ENCODE measurements at places on chromosomes 1 and 21.

DNA sequence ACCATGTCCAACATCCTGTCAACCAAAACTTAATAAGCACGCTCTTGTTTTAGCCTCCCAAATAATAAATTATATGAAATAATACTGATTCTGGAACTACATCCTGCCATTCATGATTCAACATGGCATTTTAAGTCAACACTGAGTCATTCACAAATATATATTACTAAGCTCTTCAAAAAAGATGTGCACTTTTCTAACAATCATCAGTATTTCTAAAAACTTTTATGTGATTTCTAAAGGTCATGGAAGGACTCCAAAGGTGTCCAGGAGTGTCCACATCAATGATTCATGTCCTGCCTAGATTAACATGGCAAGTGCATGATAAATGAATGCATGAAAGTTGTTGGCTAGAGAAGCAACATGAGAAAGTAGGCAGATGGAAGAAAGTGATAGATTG, 51.6 kb downstream of the NEGR1 start:
- no peak for DNase-seq

GRCh38 chr1:50488356-50488755, 65.1 kb upstream of the DMRTA2 start:
- no peak for DNase-seq

DNA sequence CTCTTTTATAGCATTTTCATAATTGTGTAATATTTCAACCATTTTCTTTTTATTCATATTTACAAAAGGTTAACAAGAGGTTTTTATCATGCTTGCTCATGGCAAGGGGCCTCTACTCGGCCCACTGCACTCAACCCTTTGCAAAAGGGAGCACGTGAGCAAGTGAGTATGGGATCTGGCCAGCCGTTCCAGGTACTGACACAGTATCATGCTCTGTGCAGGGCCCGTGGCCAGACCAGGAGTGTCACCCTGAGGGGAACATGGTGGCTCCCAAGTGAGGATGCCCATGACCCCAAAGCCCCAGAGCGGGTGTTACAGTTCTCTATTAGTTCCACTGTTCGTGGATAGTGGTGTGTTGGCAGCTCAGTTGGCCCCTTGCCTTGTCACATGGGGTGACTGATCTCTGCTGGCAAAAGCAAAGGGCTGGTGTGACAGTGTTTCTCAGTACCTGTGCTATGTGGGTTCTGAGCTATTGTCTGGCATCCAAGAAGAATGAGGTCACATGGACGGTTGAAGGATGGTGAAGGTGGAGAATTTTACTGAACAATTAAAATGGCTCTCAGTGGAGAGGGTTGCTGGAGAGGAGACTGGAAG, 777.2 kb upstream of the ADAMTS5 start:
- DNase-seq: no peak

GRCh38 chr1:232786845-232787455, 18.3 kb upstream of the MAP10 start:
- no peak for DNase-seq

GRCh38 chr1:192067360-192067759, 90.9 kb upstream of the RGS18 start:
- no peak for DNase-seq

- DNase-seq: no peak
These were observed 380.5 kb upstream of the VAMP3 start for GRCh38 chr1:7390604-7391000.

GRCh38 chr21:43361493-43362296, 65.2 kb downstream of the SIK1 start:
- DNase-seq: peak; percentile 74

DNA sequence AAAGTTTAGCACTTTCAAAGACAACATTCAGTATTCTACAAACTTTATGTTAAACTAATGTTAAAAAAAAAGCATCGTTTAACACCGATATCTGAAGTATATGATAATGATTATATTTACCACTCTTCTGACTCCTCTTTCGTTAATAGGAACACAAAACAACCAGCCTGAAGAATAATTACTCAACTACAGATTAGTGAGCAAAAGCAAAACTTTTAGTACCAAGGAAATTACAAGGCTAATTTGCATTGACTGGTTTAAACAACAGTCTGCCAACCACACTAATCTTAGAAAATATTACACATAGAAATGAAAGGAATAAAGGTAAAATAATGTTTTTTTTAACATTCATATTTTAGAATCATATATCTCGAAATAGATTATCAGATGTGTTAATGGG, 500.7 kb downstream of the LMO4 start:
- no peak for DNase-seq

- no peak for DNase-seq
These were observed 7.1 kb downstream of the KIF17 start for GRCh38 chr1:20710469-20711284.

DNA sequence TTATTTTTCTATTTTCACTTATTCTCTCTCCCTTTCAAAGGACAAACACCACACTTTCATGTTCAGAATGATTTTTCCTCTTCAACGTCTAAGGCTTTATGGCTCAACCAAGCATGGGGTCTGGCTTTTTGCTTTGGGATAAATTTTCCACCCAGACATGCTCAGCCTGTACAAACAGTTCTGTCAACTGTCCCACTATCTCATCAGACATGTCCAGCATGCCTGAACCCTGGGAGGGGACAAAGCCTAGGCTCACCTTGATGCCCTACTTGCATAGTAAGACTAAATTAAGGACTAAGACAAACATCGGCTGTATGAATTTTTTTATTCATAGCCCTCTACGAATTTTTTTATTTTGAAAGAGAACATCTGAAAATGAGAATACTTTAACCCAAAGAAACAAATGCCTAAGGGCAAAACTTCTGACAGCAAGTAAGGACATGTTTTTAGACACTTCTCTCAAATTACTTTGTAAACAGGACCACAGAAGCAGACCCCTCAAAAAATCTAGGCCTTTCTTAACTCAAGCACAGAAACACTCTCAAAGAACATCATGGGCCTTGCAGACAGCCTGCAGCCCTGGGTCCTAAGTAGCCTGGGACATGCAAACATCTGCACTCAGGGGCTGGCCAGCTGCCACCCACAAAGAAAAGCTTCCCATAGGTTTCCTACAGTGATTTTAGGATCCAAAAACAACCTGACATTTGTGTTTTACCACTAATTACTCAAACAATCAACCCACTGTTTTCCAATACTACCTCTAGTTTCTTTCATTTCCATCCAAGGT, 72.3 kb upstream of the PALMD start:
- no peak for DNase-seq

All from GM20000 (cell line).